IMR-90 (cell line): ENCODE measurements at places on chromosomes 6 and 20.

GRCh38 chr6:31718265-31718664 lies 3.1 kb downstream of the LY6G6D start:
- no peak for DNase-seq

- DNase-seq = peak; percentile 90
Measured at GRCh38 chr6:169780571-169781091, 29.2 kb downstream of the ERMARD start.

DNA sequence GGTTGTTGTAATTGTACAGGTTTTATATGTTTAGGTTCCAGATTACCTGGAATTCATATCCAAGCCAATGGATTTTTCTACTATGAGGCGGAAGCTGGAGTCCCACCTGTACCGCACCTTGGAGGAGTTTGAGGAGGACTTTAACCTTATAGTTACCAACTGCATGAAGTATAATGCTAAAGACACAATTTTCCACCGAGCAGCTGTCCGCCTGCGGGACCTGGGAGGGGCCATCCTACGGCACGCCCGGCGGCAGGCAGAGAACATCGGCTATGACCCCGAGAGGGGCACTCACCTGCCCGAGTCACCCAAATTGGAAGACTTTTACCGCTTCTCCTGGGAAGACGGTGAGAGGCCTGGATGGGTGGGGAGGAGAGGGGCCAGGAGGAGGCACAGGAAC lies 13.6 kb downstream of the BRPF3 start:
- no peak for DNase-seq

DNA sequence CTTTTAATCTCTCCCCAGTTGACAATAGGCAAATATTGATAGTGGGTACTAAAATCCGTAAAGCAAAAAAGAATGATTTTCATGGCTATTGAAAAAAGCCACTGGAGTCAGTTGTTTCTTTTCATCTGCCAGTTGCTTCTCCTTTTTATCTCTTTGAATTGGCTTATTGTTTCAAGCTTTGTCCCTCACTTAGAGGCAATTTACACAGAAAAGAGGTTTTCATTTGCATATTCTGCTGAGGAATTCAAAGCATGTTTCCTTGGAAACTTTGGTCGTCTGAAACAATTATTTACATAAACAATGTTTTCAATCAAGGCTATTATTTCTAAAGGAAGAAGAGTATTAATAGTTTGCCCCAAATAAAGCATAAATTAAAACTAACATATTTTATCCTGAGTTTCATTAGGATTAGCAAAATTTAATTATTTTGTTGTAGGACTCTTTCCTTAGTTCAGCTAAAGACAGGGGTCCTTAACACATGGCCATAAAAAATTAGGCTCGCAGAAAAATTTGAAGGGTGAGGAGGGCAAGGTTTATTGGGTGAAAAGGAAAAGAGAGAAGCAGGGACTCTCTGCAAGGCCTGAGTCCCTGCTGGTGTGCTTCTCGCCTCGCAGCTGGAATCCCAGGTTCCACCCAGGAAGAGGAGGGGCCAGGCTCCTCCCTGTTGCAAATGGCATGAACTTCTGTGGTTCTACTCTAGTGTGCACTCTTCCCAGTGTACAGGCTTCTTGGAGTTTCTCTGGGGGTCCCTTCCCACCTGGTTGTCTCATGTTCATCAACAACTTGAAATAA lies 138.8 kb upstream of the LAMA2 start:
- DNase-seq = no peak

DNA sequence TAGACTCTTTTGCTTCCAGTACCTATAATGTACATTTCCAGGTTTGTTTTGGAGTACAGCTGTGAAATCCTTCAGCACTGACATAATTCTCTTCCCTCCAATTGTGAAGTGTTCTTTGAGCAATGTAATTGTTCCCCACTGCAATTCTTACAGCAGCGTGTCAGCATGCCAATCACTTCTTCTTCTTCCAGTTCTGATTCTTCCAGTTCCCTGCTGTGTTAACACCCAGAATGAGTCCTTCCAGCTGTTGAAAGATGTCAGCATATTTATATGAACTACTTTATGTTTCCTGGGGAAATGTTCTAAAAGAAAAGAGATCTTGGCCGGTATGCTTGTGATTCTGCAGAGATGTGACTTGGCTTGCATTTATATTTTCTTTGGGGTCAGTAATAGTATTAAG lies 213.9 kb downstream of the UNC5CL start:
- DNase-seq = no peak

DNA sequence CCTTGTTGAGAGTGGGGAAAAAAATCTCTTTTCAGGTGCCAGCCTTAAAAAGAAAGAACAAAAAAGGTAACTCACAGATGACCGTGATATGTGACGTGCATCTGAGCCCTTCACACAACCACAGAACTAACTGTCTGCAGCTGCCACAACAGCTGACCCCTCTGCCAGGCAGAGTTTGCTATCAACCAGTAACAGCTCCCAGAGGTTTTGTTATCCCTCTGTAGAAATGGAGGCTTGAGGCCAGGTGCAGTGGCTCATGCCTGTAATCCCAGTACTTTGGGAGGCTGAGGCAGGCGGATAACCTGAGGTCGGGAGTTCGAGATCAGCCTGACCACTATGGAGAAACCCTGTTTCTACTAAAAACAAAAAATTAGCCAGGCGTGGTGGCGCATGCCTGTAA lies 42.8 kb downstream of the SLC52A3 start:
- no peak for DNase-seq

DNA sequence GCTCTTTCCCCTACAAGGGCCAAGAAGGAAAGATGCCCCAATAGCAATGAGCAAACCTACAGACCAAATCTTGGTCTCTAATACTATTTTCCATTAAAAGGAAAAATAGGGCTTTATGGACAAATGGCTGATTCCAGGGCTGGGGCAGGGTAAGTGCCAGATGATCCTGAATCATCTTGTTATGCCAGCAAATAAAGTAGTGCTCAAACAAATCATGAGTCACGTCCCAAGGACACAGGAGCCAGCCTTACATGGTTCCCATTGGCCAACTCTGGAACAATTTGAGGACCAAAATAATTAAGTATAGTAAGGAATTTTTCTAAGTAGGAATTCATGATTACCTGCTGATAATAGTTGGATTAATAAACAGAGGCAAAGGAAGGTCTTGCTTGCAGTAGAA lies 53.2 kb upstream of the NKX2-4 start:
- no peak for DNase-seq
